ENCODE measurements at places on chromosomes 7 and 10.

- DNase-seq, result no peak
These were observed 196.7 kb downstream of the SDK1 start for GRCh38 chr7:3497796-3498195.

GRCh38 chr7:155418304-155418703, 39.6 kb upstream of the EN2 start:
- no peak for DNase-seq

DNA sequence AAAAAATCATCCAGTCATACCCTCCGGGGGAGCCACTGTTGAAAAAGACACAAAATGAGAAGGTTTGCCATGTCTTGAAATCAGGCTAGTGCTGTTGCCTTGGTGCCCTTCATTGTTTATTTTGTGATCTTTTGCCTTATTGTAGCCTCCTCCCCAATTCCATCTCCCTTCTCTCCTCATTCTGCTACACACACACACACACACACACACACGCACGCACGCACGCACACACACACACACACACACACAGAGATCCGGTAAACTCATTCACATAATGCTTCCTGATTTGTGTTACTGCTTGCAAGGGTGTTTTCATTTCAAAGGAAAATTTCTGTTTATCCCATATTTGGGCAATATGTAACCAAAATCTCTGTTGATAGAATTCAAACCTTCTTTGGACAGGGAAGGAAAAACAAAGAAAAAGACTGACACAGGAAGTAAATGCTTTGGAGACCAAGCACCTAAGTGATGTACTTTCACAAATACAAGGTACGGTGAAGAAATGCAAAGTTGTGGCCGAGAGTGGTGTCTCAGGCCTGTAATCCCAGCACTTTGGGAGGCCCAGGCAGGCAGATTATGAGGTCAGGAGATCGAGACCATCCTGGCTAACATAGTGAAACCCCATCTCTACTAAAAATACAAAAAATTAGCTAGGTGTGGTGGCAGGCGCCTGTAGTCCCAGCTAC, 141.1 kb upstream of the CDK13 start:
- DNase-seq, result no peak

- DNase-seq, result no peak
These were observed 332.0 kb downstream of the RPS24 start for GRCh38 chr10:78365694-78366093.

DNA sequence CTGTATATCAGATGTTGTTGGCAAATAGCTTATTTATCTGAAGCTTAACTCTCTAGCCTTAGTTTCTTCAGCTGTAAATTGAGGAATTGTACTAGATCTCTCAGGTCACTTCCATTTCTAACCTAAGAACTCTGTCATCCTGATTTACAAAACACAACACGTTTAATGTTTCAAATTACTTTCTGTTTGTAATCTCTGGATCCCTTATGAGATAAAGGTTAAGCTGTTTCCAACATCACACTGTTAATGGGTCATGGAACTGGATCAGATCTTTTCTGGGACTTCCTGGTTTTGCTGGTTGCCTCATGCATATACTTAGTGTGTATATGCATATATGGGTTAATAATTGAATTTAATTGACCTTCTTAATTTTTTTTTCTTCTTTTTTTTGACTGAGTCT, 9.9 kb downstream of the SAMD8 start:
- no peak for DNase-seq

DNA sequence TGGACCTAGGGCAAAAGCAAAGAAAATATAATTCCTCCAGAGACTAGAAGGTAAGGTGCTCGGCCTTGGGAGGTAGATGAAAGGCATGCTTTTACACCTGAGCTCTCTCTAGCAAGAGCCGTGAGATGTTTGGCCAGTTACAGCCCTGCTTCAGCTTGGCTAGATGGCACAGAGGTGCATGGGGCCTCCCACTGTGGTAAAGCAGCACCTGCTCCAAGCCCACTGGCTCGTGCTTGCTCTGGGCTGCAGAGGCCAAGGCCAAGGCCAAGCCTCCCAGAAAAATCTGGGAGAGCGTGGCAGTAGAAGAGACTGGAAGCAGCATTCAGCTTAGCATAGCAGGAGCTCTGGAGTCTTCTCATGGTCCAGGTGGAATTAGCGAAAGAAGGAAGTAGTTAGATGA, 31.0 kb upstream of the OPALIN start:
- DNase-seq, result no peak

- DNase-seq, result no peak
These were observed 2.8 kb downstream of the HOXA2 start for GRCh38 chr7:27099453-27100370.

- DNase-seq, result no peak
These were observed 232.4 kb downstream of the AHR start for GRCh38 chr7:17530741-17531421.

GRCh38 chr10:102714621-102715455, at the start of gene SFXN2:
Gene SFXN2, plus strand, starts transcription at chr10:102714636. Its CDS starts 12,001 bp downstream, at chr10:102726637.
- DNase-seq, result no peak

DNA sequence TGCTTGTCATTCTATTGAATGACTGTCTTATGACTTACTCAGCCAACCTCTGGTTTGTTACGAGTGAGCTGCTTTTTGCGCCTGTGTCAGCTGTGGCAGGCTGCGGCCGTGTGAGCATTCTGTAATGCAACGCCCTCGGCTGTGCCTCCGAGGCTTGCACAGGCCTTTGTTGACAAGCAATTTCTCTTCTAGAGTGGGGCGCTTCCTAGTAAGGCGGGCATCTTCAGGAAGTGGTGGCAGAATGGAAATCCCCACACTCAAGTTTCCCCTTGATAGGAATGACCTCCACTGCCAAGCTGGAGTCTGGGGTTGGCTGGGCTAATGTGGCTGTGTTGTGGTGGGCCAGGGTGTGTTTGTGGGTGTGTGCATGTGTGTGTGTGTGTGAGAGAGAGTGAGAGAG, 20.2 kb upstream of the TMEM178B start:
- DNase-seq, result no peak

DNA sequence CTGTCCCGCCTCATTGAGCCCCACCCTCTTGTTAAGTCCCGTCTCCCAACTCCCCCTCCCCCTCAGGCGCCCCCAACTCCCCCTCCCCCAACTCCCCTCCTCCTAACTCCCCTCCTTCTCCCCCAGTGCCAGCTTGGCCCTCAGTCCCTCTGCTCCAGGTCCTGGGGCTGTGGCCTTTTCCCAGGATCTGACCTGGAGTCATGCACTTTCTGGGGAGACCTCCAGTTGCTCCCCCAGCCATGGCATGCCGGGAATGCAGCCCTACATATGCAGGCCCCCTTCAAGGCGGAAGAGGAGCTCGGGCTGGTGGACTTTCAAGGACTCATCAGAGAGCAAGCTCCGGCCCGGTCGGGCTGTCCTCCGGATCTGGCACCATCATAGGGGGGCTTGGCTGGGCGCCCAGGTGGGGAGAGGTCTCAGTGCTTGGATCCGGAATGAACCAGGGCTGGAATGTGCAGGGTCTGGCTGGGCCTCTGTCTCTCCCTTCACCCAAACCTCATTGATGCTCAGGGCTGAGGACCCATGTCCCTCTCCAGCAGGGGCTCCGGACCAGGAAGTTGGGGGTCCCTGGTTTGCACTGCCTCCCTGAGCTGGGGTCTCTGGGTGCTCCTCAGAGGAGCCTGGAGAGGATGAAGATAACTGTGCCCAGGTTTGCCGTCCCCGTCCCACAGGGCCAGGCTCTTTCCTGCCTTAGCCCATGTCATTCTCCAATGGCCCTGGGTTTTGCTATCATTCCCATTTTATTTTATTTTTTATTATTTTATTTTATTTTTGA, 41.1 kb downstream of the TMEM270 start:
- peak; percentile 28 for DNase-seq

DNA sequence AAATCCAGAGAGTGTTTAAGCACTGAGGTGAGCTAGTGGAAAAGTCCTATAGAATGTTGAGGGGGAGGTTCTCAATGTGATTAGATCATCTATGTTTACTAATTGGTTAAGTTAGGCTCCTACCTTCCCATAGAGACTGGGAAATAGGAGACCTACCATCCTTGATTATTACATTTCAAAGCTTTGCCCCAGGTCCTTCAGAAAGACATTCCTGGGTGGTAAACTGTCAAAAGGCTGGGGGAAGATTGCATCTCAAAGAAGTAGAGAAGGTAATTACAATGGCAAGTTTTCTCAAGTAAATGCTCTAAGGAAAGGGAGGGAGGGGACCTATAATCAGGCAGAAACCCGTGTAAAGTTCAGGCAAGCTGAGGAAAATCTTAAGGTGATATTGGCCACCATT, 247.8 kb upstream of the SMIM30 start:
- no peak for DNase-seq

- DNase-seq, result no peak
These were observed 84.1 kb upstream of the PRR15 start for GRCh38 chr7:29479301-29480200.

DNA sequence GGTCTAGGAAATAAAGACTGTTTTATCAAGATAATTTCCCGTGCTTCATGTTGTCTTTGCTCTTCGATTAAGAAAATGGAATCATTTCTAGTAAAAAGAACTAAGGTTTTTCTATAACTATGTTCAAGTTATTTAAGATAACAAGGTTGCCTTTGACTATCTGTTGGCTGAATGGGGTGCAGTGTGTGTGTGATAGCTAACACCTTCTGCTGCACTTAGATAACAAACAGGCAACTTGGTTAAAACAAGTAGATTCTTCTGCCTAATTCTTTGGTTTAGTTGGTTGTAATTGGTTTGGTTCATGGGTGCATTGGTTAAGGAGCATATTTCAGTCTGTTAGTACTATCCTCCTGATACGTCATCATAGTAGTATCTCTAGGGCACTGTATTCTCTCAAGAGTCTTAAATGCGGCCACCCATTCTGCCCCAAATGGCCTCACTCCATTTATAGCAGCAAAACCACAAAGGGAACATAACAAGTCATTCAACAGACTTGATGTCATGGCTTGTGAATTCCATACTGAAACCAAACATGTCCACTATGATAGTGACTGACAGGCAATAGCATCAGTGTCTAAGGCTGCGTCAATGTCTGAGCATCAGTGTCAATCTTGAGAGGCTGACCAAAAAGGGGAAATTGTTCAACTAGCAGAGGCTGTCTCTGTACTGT, 55.7 kb downstream of the CCDC3 start:
- DNase-seq, result no peak

- no peak for DNase-seq
These were observed 80.8 kb downstream of the ALOX5 start for GRCh38 chr10:45454859-45455258.

DNA sequence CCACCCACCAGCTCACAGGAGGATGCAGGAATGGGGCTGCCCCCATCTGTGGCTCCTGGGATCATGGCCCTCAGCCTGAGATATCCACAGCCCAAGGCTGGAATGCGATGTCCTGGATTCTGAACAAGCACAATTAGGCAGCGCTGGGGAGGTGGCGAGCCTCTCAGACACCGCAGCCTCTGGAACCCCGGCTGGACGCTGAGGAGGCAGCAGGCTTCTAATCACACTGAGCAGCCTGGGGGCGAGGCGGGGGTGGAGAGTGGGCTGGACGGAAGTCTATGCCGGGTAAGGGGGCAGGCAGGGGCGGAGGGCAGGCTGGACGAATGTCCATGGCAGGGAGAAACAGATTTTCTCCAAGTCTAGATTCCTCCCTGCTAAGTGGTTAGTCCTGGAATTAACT, 56.4 kb downstream of the DPYSL4 start:
- no peak for DNase-seq

GRCh38 chr7:158707610-158708009, 3.0 kb upstream of the NCAPG2 start:
- DNase-seq, result no peak

- peak; percentile 92 for DNase-seq
These were observed 180.2 kb upstream of the FZD8 start for GRCh38 chr10:35822316-35822715.

- DNase-seq, result no peak
These were observed 148.3 kb downstream of the SVIL start for GRCh38 chr10:29486433-29486832.
